Activated CD8-positive, alpha-beta memory T cell treated with anti-CD3 and anti-CD28 coated beads for 48 hours (primary cell): ENCODE measurements at places on chromosomes 16 and 17.

DNA sequence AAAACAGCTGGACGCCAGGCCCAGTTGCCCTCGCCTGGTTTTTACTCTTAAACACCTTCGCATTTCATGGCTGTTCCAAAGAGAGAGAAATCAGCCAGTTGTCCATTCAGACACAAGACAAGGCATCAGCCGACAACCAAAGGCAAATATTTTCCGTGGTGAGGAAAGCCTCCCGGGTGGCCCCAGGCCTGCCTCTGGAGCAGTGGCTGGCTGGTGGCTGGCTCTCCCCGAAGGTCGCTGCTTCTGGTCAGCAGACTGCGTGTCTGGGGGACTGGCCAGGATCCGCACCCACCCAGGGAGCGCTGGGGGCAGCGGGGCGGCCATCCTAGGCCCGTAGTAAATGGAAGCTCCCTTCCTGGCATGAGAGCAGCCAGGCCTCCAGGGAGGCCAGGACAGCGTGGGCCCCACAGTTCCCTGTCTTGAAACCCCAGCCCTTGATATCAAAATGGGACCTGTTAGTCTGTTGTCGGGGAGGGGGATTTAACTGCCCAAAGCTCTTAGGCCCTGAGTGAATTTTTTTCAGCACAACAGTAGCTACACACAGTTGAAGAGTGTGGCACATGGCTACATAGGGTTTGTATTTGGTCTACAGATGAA, 57.7 kb downstream of the SREBF1 start:
- DNase-seq, result no peak

GRCh38 chr16:69084289-69084688, 21.2 kb upstream of the HAS3 start:
- DNase-seq, result no peak

- no peak for DNase-seq
These were observed 14.7 kb downstream of the ABR start for GRCh38 chr17:1164935-1165556.

GRCh38 chr17:62995377-62995885, 29.4 kb downstream of the TANC2 start:
- no peak for DNase-seq

GRCh38 chr16:20948444-20948843, 47.9 kb downstream of the LYRM1 start:
- no peak for DNase-seq

- no peak for DNase-seq
These were observed 290.5 kb downstream of the CEP112 start for GRCh38 chr17:65901394-65901793.
